ENCODE measurements at places on chromosomes 16 and 17.

- DNase-seq = no peak
These were observed 6.7 kb downstream of the PRSS36 start for GRCh38 chr16:31143011-31143693.

- DNase-seq = no peak
These were observed 247.7 kb upstream of the PMFBP1 start for GRCh38 chr16:72419638-72420037.

GRCh38 chr17:74280093-74280513 lies 6.1 kb downstream of the DNAI2 start:
- peak; percentile 65 for DNase-seq

DNA sequence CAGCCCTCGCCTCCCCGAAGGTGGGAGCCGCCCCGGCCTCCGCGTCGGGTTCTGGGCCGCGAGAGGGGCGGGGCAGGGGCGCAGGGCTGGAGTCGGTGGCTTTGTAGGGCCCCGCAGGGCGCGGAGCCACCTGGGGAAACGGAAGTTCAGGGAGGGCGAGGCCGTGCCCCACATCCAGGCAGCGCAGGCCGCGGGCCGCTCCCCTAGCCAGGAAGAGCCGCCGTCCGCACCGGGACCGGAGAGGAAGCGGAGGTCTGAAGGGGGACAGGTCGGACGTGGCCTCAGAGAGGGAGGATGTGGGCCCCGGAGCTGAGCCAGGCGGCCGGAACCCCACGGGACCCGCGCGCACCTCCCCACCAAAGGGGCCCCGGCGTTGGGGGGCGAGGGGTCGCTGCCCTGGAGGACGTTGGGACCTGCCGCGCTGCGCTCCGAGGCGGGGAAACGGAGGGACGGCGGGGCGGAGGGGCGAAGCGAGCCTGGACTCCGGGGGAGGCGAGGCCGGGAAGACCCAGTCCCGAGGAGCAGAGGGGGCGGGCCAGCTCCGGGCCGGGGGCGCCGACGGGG lies 482 bp upstream of the SLC16A3 start:
- peak; percentile 43 for DNase-seq

- no peak for DNase-seq
These were observed 38.8 kb upstream of the TRAP1 start for GRCh38 chr16:3756113-3756512.
